Articular chondrocyte of knee joint (primary cell): ENCODE measurements at places on chromosomes 13 and 19. TPM values are rescaled to one million over a fixed set of nuclear protein-coding genes. Genes with fewer than 3 reads are reported as not detected.

Gene SPTBN4
- total RNA-seq = 3.5 and 4.6 TPM in 2 replicates

Gene PKN1
- 87.1 and 99.3 TPM in 2 replicates for total RNA-seq

Gene MYPOP
- 1.3 and 1.8 TPM in 2 replicates for total RNA-seq

Gene ZNF415
- 10.1 and 18.5 TPM in 2 replicates for total RNA-seq

Gene OR7D2
- total RNA-seq = not detected in 2 replicates

Gene HSPB6
- 34.6 and 52.4 TPM in 2 replicates for total RNA-seq

Gene SMIM44
- total RNA-seq = not detected in 2 replicates

Gene IQCN
- 1.3 and 2.1 TPM in 2 replicates for total RNA-seq

Gene SNRPD2
- 206 and 232 TPM in 2 replicates for total RNA-seq

Gene MICOS13
- 20.0 and 22.2 TPM in 2 replicates for total RNA-seq
